ENCODE measurements at places on chromosomes 4 and X.
A peak's percentile ranks its signal among the peaks of the same experiment; 100 is the strongest.

GRCh38 chr4:58843455-58843854 is 1733.3 kb upstream of the IGFBP7 start:
- DNase-seq = no peak

GRCh38 chr4:119244832-119245231 is 32.3 kb downstream of the USP53 start:
- DNase-seq = no peak

- DNase-seq = no peak
These were observed 1830.2 kb downstream of the STIM2 start for GRCh38 chr4:28690890-28691289.

DNA sequence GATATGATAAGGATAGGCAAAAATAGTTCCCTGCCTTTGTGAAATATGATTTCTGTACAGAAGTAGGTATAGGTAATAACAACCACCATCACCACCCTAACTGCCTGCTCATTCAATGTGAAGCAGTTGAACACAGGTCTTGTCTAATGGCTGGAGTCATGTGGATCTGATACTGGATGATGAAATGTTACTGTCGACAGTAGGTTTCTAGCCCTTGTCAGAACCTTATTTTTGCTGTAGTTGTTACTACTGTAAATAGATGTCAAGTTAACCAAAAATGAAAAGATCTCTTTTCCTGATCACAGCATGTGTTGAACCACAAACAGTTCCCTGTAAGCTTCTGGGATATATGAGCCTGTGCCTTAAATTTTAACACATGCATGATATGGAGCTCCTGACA is 142.9 kb downstream of the FRAS1 start:
- DNase-seq = no peak

- no peak for DNase-seq
These were observed 76.5 kb upstream of the RAPGEF2 start for GRCh38 chr4:159026329-159026728.

DNA sequence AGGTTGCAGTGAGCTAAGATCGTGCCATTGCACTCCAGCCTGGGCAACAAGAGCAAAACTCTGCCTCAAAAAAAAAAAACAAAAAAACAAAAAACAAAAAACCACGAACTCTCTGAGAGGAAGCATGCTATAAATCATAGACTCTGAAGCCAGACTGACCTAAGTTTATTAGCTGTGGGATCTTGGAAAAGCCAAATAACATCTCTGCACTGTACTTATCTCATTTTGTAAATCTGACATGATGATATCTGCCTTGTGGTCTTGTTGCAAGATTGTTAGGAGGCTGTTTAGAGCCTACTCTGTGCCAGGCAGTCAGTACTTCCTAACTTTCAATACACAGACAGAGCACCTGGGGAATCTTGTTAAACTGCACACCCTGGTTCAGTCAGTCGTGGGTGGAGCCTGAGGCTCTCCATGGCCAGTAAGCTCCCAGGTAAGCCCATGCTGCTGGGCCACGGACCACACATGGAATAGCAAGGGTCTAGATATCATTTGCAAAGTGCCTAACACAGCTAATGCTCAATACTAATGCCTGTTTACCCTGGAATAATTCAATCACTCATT is 107.6 kb upstream of the SMIM10 start:
- DNase-seq = no peak

DNA sequence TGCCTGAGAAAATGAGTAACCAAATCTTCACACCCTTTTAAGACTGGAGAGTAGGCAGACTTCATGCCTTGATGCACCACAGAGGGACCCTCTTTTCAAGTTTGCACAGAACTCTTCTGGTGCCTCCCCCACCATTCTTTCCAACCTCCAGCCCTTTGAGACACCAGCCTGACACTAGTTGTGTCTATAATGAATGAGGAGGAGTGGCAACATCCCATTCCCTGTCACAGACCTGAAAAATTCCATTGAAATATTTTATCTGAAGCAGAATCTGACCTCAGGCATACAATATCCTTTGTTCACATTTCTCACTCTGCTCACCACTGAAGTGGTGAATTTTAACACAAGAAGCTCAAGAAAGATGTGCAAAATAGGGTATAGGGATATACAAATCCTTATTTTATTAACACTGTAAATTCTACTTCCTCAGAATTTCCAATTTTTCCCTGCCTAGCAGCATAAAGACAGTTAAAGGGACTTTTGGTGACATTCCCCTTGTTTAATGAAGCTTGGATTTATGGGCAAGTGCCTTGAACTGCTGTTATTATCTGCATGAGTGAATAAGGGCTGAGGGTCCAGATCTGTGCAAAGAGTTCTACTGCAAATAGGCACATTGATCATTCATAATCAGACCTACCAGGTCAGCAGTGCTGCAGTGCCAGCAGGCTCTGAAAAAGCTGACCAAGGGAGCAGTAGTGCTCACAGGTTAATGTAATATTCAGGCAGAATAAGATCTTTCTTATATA is 149.9 kb upstream of the PAQR3 start:
- no peak for DNase-seq

DNA sequence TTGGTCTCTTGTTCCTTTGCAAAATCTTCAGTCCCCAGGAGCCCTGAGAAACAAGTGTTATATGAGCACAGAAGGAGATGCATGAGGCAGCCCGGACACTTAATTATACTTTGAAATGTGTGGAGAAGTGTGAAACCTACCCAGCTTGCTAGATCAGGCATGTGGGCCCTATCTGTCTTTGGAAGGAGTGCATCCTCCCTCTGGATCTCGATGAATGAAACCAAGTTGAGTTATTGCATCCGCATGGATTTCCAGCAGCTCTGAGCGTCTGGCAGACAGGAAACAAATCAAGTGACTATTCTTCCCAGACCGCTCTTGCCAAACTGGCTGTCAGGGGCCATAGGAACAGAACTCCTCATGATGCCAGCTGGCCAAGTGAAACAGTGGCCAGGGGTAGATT is 19.6 kb upstream of the SOWAHD start:
- no peak for DNase-seq

- DNase-seq = no peak
These were observed 60.3 kb upstream of the CAMK2D start for GRCh38 chr4:113821856-113822255.

DNA sequence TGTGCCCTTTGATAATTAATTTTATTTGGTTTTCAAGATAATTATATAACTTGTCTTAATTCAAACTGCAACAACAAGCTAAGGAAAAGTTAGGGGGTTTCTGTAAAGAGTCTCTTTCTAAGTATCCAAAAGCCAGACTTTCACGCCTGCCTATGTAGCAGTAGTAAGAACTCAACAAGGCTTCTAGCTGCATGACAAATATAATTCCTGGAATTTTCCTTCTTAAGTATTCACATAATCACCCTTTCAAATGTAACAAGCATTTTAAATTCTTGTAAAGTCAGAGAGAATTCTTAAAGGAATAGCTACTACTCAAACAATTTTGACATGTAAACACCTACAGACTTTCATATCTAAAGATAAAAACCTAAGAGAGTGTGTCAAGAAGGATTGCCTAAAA is 189.7 kb upstream of the NDST3 start:
- no peak for DNase-seq

DNA sequence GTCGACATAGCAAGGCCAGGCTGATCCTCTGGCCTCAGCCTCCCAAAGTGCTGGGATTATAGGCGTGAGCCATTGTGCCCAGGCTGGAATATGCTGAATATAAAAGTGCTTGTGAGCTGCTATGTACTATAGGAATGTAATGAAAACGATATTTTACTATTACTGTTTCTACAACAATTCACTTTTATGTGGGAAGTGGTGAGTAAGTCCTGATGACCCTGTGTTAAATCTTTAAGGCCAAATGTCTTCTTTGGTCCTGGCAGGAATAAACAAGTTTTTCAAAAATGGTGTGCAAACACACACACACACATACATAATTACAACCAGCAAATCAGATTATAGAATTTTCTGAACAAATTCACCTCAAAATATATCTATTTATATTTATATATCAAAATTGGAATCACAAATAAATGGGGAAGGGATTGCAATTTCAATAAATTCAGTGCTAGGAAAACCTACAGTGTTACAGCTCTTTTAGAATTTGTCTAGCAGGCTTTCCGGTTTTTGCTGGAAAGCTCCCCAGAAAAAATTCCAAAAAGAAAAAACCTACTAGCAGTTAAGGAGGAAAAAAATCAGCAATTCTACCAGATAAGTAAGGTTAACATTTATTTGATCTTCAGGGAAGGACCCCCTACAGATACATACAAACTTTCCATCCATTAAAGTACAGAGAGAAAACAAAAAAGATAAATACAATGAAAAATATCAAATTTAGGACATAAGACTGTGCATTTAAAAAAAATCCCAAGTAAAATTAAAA is 17.9 kb downstream of the SMIM14 start:
- no peak for DNase-seq

DNA sequence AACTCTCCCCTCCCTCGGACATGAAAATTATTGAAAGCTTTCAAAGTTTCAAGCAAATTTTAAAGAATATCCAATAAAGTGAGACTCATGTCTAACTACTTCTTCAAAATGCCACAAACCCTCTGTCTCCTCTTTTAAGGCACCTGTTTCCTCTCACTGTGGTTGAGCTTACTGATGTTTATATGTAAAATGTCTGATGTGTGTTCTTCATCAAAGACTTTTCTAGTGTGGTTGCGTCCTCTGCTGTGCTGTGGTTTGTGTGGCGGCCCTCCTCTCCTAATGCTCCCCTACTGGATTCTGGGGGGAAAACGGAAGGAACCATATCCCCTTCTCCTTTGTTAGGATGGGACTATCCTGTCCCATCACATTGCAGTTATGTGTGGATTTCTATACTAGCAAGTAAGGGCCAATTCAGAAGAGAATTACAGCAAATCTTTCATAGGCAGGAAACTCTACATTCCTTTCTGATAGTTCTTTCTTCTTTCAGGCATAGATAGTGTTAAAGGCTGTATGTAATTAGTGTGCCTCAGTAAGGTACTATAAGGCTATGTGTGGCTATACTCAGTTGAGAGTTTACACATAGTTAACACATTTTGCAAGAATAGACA is 221.0 kb upstream of the GPRIN3 start:
- no peak for DNase-seq

GRCh38 chr4:41219421-41219950 is 5.1 kb upstream of the APBB2 start:
- no peak for DNase-seq

DNA sequence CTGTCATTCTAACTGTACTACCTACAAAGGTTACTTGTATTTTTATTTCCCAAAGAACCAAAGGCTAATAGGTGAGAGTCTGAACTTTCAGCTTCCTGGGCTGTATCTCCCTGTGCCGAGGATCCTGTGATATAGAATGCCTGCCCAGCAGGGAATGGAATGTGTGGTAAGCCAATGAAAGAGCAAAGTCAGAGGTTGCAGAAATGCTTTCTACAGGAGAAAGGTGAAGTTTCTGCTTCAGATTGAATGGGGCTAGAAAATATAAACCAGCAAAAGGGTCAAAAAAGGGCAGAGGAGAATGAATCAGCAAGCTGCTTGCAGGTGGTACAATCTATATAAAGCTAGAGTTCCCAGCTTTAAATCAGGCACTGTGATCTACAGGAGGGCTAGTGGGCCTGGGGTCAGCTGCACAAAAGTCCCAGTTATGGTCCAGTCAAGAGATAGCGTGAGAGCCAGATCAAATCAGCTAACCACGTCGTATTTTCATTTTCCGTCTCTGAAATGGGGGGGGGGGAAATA is 146.1 kb downstream of the DCTD start:
- no peak for DNase-seq

DNA sequence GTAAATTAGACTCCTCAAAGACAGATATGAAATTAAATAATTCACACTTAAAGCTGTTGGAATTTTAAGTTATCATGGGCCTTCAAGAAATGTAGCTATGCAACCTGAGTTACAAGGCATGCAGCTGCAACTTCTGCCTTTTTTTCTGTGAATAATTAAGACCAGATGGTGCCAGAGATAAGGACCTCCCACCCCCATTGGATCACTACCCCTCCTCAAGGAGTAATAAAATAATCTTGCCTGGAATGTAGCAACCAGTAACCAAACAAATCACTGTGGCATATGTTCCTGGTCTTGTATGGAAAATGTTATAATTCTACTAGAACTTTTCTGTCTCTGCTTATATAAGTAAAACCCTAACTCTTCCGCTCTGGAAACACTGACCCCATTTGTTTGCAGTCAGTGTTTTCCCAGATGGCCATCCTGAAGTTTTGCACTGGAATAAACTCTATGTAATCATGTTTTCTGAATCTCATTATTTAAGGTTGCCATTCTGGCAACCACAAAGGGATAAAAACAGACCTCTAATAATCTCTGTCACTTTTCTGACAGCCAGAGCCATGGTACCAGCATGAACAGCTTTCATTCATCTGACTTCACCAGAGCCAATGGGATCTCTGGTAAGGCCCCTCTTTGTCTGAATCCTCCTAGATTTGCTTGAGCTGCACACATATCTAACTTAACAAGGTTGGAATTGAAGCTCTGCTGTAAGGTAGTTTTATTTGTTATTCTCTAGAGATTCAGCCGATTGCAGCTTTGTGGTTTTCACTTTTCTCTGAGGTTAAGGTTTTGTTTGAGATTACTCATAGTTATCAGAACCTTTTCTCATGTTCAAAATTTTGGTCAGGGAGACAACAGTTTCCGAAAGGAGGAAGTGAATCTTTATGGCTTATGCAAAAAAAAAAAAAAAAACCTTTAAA is 274.6 kb downstream of the NAF1 start:
- no peak for DNase-seq

- DNase-seq = no peak
These were observed 62.2 kb upstream of the SPANXD start for GRCh38 chrX:141760761-141761160.

DNA sequence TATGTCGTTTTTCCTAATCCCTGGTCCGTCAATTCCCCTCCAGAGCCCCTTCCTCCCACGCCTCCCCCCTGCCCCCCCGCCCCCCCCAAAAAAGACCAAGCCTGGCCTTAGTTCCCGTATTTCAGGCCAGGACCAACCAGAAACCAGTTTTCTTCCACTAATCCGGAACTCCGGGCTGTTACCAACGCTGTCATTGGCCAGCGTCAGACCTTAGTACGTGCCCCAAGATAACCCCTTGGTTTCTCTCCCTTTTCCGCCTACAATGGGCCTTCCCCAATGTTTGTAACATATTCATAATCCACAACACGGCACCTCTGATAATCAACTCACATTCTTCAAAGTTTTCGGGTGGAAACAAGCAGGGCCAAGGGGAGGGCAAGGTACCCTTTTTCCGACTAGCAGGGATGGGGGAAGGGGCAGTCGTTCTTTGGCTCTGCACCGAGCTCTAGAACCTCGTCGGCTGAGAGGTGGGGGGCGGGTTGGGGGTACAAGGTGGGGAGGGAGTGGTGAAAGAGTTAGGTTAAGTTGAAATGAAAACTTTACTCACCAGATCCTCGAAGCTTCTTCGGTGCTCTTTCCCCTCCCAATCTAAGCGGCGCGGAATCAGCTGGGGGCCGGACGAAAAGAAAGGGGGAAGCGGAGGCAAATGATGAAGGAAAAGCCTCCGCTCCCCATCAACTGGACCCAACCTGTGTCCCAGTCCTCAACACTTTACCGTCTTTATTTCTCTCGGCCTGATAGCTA is 1.5 kb downstream of the BRWD3 start:
- peak; percentile 74 for DNase-seq

Data from cardiac fibroblast (primary cell).